ENCODE measurements at places on chromosomes 12 and 14. TPM values are rescaled to one million over a fixed set of nuclear protein-coding genes. Genes with fewer than 3 reads are reported as not detected.

Gene TMEM179
- total RNA-seq: 11.4 TPM

Gene KCNH5
- 0.09 TPM for total RNA-seq

Gene TDRD9
- total RNA-seq: not detected

Gene MYO1A
- not detected for total RNA-seq

Gene TMEM30B
- 12.2 TPM for total RNA-seq

Gene TMX1
- 87.3 TPM for total RNA-seq

Gene EIF2S3B
- total RNA-seq: 2.2 TPM

Gene COX8C
- total RNA-seq: not detected

Gene NPAS3
- 0.17 TPM for total RNA-seq

Gene ART4
- total RNA-seq: not detected

Gene HVCN1
- total RNA-seq: 5.5 TPM

Gene FBLN5
- 1.0 TPM for total RNA-seq

Gene MANSC4
- total RNA-seq: not detected

Gene SLC5A8
- total RNA-seq: 0.07 TPM

Gene TPPP2
- total RNA-seq: not detected

Gene KCNK13
- 0.39 TPM for total RNA-seq

Gene MYBPC1
- not detected for total RNA-seq

Gene KLRG1
- 2.1 TPM for total RNA-seq

Gene PPFIA2
- 0.39 TPM for total RNA-seq

Gene PLBD2
- 35.6 TPM for total RNA-seq

Gene EPYC
- not detected for total RNA-seq

Gene ARHGDIB
- 0.29 TPM for total RNA-seq

Gene PLCZ1
- not detected for total RNA-seq

Gene RD3L
- total RNA-seq: not detected
